ENCODE measurements at places on chromosomes 12 and 14.

- DNase-seq = no peak
Observed at GRCh38 chr14:101064121-101064661, 160.7 kb upstream of the RTL1 start.

- no peak for DNase-seq
Observed at GRCh38 chr14:105316968-105317510, 2.5 kb downstream of the PACS2 start.

DNA sequence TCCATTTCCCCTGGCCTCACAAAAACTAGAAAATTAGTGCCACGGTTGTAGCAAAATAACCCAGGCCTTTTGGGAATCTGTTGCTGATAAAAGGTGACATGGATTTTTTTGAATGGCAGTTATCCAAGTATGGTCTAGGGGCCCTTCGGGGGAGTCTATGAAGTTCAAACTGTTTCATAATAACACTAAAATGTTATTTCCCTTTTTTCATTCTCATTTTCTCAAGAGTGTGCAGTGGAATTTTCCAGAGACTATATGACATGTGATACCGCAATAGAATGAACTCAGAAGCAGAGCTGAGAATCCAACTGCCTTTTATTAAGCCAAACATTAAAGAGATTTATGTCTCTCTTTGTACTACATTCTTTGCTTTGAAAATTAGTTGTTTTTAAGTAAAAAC is 26.9 kb downstream of the GSTZ1 start:
- no peak for DNase-seq

DNA sequence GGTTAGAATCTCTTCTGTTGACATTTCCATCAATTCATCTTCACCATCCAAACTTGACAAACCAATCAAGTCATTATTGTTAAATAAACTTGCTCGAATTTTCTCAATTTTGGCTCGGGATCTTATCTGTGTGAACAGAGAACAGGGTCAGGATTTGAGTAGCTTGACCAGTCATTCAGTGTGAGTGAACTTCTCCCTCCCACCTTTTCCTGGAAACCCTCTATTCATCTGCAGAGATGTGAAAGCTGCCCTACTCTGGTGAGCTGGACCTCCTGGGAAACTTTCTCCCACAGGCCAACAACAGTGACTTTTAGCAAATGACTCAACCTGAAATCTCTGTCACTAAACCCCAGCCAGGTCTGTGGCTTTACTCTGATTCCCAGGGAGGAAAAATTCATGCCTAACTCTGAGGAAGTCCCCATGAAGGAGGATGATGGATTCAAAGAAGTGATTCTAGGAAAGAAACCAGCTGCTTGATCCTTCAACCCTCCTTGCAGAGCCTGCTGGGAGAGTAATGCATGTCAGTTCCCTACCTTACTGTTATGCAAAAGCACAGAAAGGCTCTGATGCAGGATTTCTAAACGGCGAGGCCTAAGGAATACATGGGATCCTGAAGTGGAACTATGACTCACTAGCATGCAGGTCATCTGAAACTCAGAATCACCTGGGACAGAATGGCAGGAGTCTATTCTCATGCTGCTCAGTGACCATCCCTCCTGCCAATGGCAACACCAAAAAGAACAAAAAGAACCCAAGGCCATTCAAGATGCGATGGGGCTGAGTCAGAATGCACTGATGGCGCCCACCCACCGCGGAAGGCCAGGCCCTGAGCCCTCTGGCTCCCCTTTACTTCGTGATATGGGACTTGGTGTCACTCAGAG is 58.0 kb downstream of the TRAFD1 start:
- DNase-seq = no peak

- no peak for DNase-seq
Observed at GRCh38 chr14:68249661-68250451, 430.3 kb downstream of the RAD51B start.

- no peak for DNase-seq
Observed at GRCh38 chr14:104875811-104876210, 10.7 kb downstream of the CEP170B start.

- DNase-seq = no peak
Observed at GRCh38 chr12:85621041-85621440, 215.2 kb downstream of the RASSF9 start.

DNA sequence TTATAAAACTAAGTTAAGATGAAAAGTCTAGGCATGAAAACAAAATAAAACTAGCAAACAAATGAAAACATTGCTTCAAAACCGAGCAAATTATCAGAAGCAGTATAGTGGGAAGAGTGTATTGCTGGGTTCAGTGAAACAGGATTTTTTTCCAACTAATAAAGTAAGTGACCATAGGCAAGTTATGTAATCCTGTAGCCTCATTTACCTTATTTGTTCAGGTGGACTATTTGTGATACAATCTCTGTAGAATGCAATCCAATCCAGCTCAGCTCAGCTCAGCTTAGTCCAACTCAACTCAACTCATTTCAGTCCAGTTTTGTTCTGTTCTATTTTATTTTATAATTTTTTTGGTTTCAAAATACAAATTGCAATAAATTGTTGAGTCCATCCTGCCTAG is 276.7 kb upstream of the LRIG3 start:
- no peak for DNase-seq

Data from GDM1 (cell line).